ENCODE measurements at places on chromosomes 5 and 9.
A peak's percentile ranks its signal among the peaks of the same experiment; 100 is the strongest.

- DNase-seq, result no peak
Observed at GRCh38 chr5:3596857-3597166, 1.2 kb downstream of the IRX1 start.

- no peak for DNase-seq
Observed at GRCh38 chr5:89457411-89458331, 574.7 kb upstream of the MEF2C start.

DNA sequence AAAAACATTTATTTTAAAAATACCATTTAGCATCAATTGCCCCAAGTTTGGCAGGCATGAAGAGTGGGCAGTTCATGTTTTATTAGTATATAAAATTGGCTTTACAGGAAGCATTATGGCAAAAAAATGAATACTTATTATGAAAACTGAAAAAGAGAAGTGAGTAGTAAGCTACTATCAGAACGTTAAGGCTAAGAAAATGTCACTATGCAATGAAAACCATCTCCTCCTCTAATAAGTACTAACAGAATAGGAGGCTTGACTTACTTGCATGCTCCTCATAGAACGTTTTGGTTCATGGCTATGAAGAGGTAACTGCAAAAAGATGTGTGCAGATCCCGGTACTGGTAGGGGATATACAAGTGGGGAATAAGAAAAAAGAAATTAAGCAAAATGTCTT, 23.6 kb downstream of the TICAM2 start:
- no peak for DNase-seq

- DNase-seq, result no peak
Observed at GRCh38 chr5:74625742-74626241, 14.7 kb downstream of the ENC1 start.

GRCh38 chr5:39696672-39697398, 272.1 kb upstream of the DAB2 start:
- no peak for DNase-seq

GRCh38 chr5:125696762-125697161, 726.4 kb upstream of the GRAMD2B start:
- no peak for DNase-seq

- DNase-seq, result no peak
Observed at GRCh38 chr9:129225815-129226214, 47.8 kb upstream of the IER5L start.

DNA sequence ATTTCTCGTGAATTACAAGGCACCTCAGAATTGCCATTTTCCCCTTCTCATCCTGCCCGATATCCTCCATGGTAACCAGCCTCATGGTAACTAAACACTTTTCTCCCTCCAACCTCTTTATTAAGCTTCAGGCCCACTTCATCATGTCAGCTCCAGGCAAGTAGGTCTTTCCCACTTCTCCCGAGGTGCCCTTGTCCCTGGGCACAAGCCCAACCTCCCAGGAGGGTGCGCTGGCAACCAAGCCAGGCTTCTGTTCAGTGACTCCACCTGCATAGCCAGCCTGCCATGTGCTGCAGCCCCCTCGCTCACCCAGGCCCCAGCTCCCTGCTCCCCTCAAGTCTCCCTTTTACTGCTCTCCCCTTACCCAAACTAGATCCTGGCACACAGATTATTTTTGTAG, 47.4 kb upstream of the AFAP1L1 start:
- DNase-seq, result peak; percentile 81

DNA sequence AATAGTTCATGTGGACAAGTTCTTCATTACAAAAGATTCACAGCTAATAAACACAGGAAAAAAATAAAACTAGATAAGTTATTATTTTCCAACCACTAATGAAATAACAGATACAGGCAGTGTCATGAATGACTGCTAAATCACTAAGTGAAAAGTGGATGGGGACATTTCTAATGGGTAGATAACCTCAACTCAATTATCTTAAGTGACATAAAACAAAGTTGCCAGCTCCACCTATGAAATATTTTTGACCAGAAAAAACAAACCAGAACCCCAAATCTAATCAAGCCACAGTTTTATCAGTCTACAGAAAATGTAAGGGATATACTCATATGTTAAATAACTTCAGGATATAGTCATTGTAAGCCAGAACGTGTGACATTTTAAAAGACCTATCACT, 74.4 kb downstream of the AGTPBP1 start:
- no peak for DNase-seq

DNA sequence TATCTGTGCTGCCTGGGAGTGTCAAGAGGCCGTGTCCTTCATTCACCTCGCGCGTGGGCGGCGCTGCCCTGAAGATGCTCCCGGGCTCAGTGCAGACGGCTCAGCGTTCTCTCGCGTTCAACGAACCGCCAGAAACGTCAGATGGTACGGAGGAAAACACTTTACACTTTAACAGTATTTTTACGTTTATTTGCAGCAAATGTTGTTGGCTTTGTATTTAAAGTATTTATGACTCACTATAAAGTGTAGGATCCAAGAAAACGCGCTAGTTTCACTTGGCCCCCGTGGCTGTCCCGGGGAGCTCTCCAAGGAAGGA, 544 bp upstream of the ERCC6L2 start:
- DNase-seq, result peak; percentile 13

DNA sequence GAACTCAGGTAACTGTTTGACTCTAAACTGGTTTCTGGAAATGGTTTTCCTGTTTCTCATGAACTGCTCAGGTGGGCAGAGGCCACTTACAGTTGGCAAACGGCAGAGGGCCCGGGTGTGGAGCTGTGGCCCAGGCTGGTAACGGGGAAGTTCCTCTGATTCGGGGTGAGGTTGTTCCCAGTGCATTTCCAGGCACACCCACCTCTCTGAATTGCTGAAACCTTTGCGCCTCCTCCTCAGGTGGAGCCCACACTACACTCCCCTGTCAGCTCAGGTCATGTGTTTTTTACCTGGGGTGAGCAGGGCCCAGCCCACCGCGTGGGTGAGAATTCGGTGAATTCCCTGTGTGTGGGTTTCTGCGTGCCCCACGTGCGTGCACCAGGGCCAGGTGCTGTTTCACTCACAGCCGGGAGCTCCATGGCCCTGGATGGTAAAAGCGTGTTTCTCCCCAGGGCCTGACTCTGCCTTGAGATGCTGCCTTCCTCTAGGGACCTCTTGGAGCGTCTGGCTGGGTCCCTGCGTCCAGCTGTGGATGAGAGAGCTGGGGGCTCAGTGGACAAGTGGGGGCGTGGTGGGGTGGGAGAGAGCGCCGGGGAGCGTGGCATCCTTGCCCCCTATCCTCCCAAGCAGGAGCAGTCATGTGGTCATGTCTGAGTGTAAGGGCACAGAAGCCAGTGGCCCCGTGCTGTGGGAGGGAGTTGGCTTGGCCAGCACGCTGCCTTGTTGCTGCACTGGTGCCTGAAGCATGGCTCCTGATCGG, 33.5 kb upstream of the LPCAT1 start:
- no peak for DNase-seq

DNA sequence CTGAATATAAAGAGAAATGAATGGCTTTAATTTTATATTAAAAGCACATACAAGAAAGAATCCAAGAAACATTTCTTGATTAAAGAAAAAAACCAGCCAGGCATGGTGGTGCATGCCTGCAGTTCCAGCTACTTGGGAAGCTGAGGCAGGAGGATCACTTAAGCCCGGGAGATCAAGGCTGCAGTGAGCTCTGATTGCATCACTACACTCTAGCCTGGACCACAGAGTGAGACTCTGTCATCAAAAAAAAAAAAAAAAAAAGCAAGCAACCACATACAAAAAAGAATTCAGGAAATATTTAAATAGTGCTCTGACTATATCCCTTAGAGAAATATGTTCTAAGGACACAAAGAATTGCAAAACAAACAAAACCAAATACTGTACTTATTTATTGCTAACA, 2.5 kb upstream of the PLAC8L1 start:
- DNase-seq, result no peak

DNA sequence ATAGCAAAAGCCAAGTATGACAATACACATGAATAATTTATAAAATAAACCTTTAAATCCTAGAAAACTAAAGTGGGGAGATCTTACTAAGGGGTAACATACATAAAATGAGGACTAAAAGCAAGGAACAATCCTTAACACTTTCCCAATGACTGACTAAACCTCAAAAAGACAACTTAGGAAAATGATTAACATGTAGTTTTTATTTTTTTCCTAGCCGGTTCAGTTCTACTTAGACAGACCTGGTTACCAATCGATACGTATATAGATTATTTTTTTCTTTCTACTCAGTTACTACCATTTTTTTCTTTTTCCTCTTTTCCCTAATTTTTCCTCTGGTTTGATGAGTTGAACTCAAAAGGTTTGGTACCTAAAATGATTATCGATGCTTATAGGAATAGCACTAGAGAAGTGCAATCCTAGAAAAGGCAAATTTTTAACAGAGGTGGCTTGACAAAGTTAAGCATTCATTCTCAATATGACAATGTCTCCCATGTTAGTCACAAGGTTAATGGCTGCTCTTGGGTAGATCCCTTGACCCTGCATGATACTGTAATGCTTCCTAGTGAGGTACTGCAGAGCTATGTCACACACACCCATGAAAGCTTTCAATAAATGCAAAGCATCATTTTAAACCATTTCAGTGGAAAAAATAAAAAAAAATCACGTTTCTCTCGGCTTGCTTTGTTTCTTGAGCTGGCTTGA, 41.5 kb downstream of the FBXO4 start:
- no peak for DNase-seq

DNA sequence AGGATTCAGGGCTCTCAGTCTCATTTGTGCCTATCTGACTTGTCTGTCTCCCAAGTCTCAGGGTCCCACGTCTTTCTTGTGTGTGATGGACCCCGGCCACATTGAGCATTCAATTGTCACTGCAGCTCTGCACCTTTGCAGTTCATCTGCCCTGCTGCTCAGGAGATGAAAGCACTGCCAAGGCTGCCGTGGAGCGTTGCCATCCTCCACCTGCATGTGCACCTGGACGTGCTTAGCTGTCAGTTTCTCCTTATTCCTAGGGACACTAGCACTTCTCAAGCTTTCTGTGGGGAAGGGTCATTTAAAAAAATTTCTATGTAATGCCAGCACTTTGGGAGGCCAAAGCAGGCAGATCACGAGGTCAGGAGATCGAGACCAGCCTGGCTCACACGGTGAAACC, 22.8 kb upstream of the GFPT2 start:
- no peak for DNase-seq

GRCh38 chr5:115070737-115071136, 99.0 kb downstream of the TRIM36 start:
- no peak for DNase-seq

DNA sequence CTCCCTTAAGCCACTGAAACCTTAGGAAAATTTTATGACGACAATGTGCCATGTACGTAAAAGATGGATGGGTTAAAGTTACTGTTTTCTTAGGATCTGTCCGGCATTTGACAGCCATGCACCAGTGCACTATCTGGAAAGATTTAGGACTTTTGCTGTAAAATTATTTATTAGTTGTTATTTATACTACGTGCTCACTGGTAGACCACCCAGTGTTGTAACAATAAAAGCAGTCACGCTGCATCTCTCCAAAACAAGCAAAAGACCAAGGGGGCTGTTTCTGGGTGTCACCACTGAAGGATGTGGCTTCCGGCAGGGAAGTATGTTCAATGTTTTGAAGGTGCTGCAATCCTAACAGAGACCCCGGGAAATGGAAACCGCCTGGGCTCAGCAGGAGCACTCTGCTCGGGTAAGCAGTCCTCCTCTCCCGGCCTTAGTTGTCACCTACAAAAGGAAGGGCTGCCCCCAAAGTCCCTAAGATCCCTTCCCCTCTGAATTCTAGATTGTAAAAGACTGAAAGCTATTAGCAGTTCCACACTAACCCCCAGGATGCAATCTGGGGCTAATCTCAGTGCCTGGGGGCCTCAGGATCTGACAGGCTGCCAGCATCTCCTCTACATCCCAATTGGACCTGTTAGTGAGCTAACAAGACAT, 38.6 kb downstream of the SAXO1 start:
- DNase-seq, result no peak

- DNase-seq, result no peak
Observed at GRCh38 chr9:129141066-129142041, 30.1 kb downstream of the PTPA start.

- no peak for DNase-seq
Observed at GRCh38 chr5:59198365-59198764, 615.5 kb downstream of the RAB3C start.

DNA sequence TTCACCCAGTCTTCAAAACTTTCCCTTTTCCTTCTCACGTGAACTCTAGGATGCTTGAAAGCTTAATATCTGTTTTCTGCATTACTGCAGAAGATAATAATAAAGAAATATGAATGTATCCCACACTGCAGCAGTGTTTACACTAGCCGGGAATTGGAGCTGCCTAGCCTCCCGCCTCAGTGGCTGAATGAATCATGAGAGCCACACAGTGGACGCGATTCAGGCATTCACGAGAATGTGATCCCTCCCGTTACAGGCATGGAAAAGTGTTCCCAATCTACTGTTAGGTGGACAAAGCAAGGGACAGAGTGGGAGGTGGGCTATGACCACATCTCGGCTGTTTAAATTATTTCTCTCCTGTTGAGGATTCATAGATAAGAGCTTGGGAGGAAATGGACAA, 69.4 kb upstream of the CTSL start:
- DNase-seq, result no peak

GRCh38 chr9:111356481-111357244, 26.6 kb upstream of the OR2K2 start:
- DNase-seq, result no peak

- no peak for DNase-seq
Observed at GRCh38 chr5:56183506-56183905, 49.6 kb downstream of the ANKRD55 start.

DNA sequence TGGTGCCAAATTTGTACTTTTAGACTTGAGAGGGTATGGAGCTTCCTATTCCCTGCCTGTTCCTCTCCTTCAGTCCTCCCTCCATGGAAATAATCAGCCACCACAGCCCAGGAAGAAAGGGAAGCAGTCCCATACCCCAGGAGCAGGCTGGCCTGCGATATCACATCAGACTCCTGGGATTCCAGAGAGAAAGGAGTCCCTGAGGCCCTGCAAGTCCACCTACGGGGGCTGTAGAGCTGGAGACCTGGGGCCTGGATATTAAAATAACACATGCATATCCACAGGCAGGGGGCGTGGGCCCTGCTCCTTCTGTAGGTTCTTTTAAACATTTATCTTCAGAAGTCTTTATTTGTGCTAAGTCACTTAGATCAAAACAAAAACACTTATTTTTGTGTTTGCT, 117.2 kb downstream of the TMEM174 start:
- DNase-seq, result no peak

- DNase-seq, result no peak
Observed at GRCh38 chr9:15936306-15936921, 383.6 kb downstream of the CCDC171 start.
